ENCODE measurements at places on chromosomes 11 and 22.

DNA sequence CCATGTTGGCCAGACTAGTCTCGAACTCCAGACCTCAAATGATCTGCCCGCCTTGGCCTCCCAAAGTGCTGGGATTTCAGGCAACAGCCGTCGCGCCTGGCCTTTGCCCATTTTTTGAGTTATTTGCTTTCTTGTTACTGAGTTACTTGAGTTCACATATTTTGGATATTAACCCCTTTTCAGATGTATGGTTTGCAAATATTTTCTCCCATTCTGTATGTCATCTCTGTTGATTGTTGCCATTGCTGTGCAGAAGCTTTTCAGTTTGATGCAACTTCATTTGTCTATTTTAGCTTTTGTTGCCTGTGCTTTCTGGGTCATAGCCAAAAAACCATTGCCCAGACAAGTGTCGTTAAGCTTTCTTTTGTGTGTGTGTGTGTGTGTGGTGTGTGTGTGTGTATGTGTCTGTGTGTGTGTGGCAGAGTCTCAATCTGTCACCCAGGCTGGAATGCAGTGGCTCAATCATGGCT, 6.8 kb downstream of the TSGA10IP start:
- no peak for DNase-seq

GRCh38 chr22:29054251-29054767, 7.3 kb downstream of the C22orf31 start:
- DNase-seq: no peak

- DNase-seq: no peak
These were observed 26.1 kb upstream of the MGAT3 start for GRCh38 chr22:39430576-39431150.

DNA sequence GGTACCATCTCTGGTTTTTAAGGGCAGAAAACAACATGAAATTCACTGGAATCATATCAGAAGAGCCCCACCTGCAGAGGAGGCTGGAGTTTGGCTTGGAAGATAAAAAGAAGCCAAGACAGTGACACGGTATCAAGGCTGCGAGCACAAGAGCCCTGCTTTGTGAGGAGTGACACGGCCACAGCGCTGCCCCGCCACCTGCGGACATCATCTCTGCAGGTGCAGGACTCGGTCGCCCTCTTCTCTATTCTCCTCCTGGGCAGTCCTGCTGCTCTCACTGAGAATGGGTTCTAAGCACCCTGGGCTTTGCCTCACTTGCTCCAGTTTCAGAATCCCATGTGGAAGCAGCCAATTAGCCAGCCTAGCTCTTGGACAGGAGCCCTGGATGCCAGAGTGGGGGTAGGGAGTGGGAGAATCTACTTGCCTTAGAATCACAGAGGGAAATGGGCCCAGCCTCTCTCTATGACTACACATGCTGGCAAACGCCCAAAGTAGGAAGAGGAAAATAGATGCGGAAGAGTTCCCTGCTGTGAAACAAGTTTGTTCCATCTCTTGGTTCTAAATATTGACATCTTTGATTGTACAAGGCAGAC, 17.1 kb downstream of the APOL4 start:
- DNase-seq: no peak

DNA sequence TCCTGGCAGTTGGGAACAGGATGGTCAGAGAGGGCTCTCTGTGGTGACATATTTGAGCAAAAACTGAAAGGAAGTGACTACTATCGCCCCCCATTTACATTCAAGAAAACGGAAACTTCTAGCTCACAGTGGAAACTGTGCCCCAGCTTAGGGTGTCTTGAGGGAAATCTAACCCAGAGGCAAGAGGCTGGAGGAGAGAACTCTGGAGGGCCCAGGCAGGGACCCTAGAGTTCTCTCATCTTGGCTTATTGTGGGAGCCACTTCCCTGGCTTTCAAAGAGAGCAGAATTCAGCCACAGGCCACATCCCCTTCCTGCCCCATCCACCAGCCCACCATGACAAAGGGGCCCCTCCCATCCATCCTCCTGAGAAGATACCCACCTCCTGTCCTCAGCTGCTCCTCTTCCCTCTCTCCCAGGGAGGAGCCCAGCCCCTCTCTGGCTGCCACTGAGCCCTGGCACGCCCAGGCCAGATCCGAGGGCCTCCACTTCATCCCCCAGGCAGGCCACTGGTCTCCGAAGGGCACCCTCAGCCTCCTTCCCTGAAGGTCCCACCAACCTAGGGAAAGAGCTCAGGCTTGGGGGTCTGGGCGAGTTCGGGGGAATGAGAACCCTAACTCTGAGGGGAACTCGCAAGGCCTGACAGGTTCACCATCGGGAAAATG, 1.6 kb upstream of the TMPRSS13 start:
- DNase-seq: no peak

- no peak for DNase-seq
These were observed 4.3 kb downstream of the PRAME start for GRCh38 chr22:22554587-22555284.

GRCh38 chr22:48757985-48758561, 1069.6 kb downstream of the BRD1 start:
- DNase-seq: no peak
